ENCODE measurements at places on chromosomes 5 and 9.

DNA sequence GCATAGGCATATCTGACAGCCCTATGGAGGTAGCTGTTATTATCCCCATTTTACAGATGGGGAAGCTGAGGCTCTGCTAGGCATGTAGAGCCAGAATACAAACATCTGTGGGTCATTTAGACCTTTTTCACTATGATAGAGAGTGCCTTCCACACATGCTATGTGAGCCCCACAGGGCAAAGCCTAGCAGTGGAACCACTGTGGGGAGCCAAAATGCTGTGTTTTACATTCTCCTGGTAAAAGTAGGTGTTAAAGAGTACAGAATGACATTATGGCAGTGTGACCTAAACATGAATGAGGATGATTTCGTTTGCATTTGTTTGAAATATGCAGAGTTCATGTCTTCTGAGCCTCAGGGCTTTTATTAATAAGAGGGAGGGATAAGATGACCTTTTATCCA lies 265.2 kb downstream of the MAST4 start:
- no peak for DNase-seq

DNA sequence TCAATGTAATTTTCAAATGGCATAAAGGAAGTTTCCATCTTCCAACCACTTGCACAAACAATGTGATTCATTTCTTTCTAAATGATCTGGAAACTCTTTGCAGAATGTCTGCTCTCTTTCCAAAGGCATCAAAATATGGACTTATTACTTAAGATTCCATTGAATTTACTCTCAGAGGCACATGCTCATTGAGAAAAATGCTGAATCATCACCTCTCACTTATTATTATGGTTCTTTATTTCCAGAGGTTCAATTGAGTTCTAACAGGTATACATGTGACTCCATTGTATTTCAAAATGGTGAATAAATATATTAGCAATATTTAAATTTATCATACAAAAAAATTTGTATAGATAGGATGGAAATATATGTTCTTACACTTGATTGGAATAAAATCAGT lies 1140.6 kb downstream of the EFNA5 start:
- DNase-seq = no peak

DNA sequence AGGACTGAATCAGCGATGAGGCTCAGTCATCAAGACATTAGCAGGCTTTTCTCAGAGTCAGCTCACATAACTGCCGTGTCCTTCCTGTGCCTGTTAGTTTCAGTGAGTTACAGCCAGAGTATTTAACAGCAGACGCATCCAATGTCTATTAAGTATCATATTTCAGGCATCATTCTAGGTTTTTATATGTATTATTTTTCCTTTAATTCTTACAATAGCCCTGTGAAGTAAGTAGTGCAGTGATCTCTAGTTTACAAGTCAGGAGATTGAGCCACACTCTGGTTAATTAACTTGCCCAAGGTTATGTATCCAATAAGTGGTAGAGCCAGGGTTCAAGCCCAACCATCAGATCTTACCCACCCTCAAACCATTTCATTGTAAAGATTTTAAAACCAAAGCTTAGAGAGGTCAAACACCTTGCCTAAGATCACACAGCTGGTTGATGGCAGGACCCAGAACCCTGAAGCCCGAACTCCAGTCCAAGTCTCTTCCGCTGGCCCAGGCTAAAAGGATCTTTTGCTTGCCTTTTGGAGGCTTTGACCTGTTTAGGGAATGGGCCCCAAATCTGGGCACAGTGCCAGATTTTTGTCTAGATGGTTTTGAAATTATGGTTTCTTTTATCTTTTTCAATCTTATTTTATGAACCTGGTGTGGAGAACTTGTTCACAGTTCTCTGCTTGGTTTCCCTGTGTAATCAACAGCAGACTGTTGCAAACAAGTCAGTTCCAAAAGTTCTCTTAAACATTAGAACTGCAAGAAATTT lies 261.2 kb upstream of the CLINT1 start:
- DNase-seq = no peak

- DNase-seq = no peak
These were observed 576.1 kb downstream of the CDH12 start for GRCh38 chr5:22277006-22277405.

DNA sequence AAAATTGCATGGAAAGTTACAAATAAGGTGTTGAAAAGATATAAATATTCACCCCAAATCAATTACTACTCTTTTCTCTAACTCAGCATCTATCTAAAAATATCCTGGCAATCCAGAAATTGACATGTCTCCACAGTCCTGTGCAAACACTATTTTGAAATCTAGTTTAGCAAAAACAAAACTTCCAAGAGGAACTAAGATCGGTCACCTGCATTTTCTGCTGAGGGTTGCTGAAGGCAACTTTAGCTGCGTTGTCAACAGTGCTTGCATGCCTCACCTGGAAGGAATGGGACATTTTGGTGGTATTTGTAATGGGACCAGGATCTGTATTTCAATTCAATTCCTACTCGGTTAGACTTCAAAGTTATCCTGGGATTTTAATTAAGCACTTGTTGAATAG lies 398.3 kb downstream of the NTRK2 start:
- no peak for DNase-seq

DNA sequence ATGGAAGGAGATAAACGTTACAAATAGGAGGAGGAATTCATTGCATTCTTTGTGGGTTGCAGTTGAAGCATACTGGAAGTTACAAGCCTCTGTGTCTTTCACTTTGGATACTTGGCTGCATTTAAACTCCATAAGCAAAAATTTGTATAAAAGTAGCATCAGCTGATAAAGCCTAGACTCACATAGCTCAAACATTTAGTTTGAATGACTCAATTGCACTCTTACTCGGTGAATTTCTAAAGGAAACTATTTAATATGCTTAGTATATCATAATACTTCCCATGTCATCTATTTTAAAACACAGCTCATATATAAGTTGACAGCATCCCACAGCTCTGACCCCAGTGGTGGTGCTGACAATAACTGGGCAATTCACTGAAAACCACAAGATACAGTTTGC lies 596.6 kb upstream of the ZNF608 start:
- no peak for DNase-seq

DNA sequence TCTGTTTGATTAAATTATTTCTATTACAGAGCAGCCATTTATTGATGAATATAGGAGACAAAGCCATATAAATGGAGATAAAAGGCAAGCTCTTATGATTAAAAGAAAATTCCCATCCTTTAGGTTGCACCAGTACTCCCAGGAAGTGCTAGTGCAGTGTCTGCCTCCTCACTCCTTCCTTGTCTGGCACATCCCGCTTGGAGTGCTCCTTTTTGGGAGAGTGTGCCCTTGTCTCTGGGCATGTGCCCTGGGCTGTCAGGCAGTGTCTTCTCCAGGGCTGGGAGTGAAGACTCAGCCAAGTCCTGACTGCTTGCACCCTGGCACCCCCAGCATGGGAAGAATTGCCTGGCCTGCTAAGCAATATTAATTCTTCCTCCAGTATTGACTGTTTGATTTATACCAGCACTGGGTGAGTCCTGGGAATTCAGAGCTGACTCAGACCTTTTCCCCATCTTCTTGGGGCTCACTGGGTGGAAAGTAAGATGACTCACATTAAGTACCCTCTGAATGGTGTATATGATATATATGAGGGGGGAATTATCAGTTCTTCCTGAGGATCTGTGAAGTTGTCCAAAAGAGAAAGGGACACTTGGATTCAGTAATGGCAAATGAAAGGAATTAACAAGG lies 62.1 kb downstream of the ZSWIM6 start:
- no peak for DNase-seq

- no peak for DNase-seq
These were observed 389.3 kb upstream of the IRX4 start for GRCh38 chr5:2272039-2272438.

DNA sequence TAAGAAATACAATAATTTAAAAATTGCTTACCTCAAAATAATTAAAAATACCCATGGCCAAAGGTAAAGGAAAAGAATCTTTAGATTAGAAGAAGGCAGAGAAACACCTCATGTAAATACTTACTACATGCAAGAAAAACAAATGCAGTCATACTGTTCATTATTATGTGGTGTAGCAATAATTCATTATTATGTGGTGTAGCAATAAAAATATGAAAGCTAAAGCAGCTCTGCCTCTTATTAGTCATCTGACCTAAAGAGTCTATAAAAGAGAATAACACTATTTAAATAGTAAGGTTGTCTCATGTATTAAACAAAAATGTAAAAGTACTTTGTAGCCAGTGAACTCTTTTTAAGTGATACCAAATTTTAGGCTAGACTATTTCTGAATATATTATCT lies 6.6 kb downstream of the DTWD2 start:
- no peak for DNase-seq

DNA sequence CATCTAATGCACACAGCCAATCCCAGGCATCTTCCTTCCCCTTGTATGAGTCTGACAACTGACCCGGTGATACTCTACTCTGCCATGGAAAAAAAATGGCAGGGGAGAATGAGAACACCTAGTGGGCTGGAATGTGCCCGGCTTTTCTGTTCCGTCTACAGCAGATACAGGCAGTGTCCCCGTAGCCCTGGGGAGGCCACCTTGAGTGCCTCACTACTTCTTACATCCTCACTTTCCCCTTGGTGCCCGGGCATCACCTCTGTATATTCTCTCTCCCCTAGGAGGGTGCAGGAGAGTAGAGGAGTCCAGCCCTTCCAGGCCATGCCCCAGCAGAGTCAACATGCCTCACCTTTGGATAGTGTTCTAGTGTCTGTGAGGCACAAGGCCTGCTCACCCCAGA lies 56.2 kb downstream of the SYK start:
- DNase-seq = no peak

GRCh38 chr5:90099099-90099498 lies 310.5 kb downstream of the CETN3 start:
- DNase-seq = no peak

GRCh38 chr9:115207003-115207836 lies 89.3 kb upstream of the TNC start:
- DNase-seq = no peak

DNA sequence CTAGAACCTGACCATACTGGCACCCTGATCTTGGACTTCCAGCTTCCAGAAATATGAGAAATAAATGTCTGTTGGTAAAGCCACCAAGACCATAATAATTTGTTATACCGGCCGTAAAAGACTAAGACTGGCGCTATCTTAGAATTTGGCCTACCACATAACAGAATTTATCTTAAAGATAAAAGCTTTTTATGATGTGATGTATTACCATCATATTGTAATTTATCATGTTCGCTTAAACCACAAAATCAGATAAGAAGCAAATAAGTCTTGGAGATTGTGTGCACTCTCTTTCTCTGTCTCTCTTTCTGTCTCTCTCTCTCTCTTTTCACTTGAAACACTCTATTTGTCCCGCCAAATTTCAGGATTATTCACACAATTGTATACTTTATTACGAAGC lies 35.6 kb downstream of the FST start:
- no peak for DNase-seq

GRCh38 chr5:32613050-32613672 lies 27.8 kb downstream of the SUB1 start:
- peak; percentile 82 for DNase-seq

GRCh38 chr5:119011186-119011585 lies 22.8 kb upstream of the DTWD2 start:
- no peak for DNase-seq

- DNase-seq = no peak
These were observed 1.3 kb upstream of the MTAP start for GRCh38 chr9:21800931-21801682.

DNA sequence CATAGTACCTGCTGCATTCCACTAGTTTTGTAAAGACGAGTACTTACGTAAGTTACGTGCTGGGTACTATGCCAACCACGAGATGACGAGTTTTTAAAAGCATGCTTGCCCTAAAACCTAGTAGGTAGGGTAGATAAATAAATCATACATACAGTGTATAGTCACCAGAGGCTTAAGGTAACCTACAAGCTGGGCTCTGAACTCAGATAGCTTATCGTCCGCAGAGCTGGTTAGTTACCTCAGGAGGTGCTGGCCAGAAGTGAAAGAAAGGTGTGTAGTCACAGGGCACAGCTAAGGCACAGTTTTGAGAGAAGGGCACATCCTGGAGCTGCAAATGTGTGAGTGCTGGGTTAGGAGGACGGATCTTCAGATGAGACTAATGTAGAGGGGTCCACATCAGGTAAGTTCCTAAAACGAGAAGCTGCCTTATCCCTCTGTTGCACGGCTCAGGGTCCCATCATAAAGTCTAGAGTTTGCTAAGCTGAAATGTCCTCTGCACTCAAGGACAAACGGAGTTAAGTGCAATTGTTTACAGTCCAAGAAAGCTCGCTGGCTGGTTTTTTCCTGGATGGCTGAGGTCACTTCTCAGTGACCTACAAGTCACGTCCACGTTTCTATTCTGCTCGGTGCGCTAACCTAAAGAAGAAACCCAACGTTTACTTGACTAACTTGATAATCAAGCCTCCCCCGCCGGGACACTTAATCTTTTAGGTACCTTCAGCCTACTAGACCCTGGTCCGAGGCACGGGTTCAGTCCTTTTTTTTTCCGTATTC lies 1.1 kb upstream of the SNX24 start:
- no peak for DNase-seq

- no peak for DNase-seq
These were observed 267.5 kb downstream of the MSX2 start for GRCh38 chr5:174991847-174992246.

DNA sequence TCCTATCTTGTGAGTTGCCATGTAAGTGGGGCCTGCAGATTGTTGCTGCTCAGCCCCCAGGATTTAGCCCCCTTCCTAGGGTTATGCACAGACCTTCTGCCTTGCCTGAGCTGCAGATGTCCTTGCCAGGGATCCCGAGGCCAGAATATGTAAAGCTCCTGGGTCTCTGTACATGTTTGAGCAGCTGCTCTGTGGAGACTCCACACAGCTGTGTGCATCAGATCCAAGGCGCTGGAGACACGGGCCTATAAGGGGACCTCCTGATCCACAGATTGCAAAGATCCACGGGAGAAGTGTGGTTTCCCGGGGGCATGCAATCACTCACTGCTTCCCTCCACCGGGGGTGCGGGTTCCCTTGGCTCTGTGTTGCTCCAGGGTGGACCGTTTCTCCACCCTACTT lies 28.9 kb downstream of the TAF11L14 start:
- no peak for DNase-seq

GRCh38 chr9:130662970-130663257 lies 1.5 kb upstream of the PRDM12 start:
- DNase-seq = no peak

- DNase-seq = no peak
These were observed 11.3 kb downstream of the LCN12 start for GRCh38 chr9:136963341-136963740.

- DNase-seq = no peak
These were observed 70.3 kb downstream of the PGM5 start for GRCh38 chr9:68426755-68427154.

- DNase-seq = no peak
These were observed 6.9 kb upstream of the AJM1 start for GRCh38 chr9:136835162-136835931.

DNA sequence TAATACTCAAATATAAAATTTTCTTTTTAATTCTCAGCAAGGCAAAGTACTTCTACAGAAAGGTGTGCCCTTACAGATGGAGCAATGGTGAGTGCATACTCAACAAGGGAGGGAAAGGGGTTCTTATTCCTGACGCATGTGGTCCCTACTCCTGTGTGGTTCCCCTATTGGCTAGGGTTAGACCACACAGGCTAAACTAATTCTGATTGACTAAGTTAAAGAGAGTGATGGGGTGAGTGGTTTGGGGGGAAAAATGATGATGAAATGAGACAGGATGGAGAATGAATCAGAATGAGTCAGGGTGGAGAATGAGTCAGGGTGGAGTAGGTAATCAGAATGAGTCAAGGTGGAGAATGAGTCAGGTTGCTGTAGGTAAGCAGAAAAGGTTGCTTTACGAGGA lies 22.9 kb upstream of the HMGCS1 start:
- DNase-seq = no peak

GRCh38 chr5:90902651-90903386 lies 344.2 kb downstream of the ADGRV1 start:
- no peak for DNase-seq

GRCh38 chr9:69818750-69819345 lies 1.8 kb upstream of the CFAP95 start:
- DNase-seq = no peak

All from activated T-helper 1 cell treated with anti-CD3 and anti-CD28 coated beads, Interleukin-2, amount 50 U/mL, for 16 hours (primary cell).